ENCODE measurements at places on chromosomes 1 and 21.

DNA sequence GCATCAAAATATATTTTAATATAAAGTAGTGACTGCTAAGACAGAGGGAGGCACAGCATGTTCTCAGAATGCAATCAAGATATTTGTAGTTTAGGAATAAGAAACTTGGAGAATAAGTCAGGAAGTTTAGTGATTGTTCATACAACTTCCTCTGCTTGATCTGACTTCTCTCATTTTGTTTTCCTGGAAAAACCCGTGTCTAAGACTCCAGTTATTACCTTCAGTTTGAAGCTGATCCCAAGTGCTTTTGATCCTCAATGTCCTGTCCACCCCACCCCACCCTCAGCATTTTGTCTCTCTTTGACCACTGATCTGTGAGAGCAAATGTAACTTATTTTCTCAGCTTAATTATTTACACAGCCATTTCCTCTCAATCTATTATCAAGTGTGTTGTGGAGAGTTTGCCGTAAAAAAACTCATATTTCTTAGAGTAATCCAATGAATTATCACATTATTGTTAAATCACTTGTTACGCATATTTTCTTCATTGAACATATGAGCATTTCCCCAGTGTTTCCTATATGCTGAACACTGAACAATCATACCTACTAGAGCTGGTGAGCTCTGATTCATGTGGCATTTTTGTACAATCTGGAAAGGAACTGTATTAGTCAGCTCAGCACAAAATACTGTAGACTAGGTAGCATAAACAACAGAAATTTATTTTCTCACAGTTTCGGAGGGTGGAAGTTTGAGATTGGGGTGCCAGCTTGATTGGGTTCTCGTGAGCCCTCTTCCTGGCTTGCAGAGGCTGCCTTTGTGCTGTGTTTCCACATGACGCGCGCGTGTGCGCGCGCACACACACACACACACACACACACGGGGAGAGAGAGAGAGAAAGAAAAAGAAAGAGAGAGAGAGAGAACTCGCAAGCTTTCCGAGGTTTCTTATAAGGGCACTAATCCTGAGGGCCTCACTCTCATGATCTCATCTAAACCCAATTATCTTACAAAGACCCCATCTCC, 65.5 kb upstream of the DPYD start:
- DNase-seq = no peak

GRCh38 chr1:43339584-43340232, 2.1 kb downstream of the MPL start:
- DNase-seq = no peak

GRCh38 chr1:202012544-202013478, 2.4 kb downstream of the ELF3 start:
- no peak for DNase-seq

DNA sequence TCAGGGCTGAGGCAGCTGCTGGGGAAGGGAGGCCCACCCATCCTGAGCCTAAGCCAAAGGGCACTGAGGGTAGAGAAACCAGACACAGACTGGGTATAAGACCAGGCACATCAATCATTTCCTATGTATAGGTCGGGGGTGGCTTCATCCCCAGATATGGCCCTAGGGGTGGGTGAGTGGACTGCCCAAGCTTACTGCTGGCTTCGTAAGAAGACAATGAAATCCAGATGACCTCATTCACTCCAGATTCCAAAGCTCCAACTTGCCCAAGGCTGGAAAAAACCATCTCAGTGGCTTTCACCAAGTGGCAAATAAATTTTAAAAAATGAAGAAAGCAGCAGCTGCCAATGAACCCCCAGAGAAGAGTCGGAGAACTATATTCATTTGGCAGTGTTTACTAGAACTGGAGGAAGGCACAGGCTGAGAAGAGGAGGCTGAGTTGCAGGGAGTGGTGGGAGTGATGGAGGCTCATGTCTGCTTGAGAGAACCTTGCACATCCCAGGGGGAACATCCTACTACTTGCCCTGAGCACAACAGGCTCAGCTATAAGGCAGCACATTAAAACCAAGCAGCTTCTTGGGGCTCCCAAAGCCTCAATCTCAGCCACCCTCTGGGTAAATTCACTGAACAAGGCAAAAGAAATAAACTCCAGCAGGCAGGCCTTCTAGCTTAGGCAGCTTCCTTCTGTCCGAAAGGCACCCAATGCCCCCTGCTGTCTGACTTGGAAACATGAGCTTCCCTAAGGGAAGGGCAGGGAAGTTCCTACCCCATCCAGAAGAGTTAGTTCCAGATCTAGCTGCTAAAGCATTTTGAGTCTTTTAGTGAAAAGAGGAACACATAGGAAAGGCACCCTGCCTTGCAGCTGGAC, 14.1 kb downstream of the PEA15 start:
- peak; percentile 84 for DNase-seq

DNA sequence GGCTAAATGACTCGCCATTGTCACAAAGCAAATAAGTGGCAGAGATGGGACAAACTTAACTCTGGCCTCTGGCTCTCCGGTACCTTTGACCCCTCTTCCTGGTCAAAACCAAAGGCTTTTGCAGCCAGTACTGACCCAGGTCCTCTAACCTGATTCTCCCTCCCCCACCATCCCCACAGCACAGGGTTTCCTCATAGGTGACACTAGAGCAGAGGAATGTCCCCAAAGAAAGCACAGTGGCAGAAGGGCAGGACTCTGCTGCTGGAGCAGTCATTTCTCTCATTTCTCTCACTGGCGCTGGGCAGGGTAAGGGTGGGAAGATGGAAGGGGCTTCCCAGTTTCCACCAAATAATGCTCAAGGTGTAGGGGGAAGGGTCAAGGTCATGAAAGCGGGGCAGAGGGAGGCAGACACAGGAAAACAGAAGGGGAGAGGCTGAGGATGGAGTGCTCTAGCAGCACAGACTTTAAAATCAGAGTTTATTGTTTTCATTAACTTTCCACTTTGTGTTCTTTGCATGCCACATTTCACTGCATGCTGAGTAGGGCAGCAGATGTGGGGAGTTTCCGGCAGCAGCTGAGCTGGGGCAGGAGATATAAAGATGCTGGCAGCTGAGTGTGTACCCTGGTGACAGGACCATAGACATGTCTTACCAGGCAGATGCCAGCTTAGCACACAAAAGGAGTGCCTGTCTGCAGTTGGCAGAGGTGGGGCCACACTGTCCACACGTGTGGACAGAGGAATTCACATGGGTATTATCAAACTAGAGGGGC, 80.5 kb downstream of the FAM78B start:
- no peak for DNase-seq

GRCh38 chr1:156489166-156489934, 11.2 kb downstream of the MEF2D start:
- no peak for DNase-seq

GRCh38 chr1:85358702-85359438, 82.4 kb upstream of the BCL10 start:
- DNase-seq = no peak

DNA sequence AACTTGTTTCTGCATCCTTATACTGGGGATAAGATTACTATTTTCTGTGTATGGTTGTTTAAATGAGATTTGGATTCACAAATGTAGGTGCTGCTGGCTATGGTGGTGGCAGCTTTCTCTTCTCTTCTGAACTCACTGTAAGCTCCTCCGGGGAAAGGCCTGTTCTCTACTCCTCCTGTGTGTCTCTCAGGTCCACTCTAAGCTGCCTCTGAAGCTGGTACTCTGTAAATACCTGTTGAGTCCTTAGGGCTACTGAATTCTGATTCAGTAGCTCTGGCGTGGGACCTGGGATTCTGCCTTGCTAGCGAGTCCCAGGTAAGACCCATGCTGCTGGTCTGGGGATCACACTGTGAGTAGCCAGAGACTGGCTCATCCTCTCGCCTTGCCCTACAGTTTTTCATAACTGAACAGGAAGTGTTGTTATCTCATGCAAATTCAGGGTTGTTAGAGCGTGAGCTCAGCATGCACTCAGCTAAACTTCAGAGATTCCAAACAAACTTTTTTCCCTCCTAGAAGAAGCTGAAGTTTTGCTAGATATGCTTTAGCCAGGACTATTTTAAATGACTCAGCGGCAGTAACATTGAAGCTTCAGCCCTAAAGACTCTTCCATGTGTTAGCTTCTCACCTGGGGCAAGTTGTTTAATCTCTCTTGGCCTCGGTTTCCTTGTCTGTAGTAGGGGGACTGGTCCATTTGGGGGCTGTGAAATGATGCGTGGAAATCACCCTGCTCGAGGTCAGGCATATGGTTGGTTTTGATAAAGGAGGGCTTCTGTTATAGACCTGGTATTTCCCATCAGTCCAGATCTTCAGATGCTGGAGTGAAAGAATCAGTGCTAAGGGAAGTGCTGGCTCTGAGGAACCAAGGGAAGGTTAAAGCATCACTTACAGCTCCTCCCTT, 271.5 kb upstream of the TMEM51 start:
- peak; percentile 21 for DNase-seq

DNA sequence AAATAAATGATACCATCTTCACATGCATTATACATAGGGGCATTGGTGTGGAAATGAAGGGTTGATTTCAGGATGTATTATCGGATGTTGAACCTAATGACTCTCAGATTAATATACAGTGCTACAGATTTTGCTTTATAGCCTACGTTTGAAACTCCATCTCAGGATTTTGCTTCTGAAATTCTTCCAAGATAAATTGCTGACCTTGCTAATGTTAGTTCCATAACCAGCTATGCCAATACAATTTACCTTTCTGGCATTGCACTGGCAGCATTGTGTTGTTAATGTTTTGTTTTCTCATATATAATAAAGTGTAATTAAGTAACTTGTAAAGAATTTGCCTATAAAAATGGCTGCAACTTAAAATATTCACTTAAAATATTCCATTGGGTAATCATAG, 350.1 kb downstream of the CHRM3 start:
- no peak for DNase-seq

GRCh38 chr1:169487133-169487532, 1.4 kb upstream of the SLC19A2 start:
- peak; percentile 13 for DNase-seq

- DNase-seq = no peak
Observed at GRCh38 chr1:27117733-27118439, 37.0 kb downstream of the SLC9A1 start.

DNA sequence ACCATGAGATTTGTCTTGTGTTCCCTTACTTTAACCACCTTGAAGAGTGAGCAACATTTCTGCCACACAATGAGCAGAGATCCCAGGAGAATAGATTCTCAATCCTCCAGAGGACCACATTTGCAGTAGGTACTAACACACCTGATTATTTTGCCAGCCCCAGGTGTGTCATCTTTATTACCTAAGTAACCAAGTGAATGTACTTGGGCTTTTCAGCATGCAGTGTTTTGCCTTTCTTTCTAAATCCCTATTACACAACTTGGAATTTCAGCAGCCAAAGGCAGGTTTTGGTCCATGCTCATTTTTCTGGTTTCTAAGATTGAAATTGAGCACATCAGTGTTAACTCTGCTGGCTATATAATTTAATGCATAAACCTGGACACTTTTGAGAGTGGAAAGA, 43.2 kb upstream of the ST6GALNAC5 start:
- no peak for DNase-seq

DNA sequence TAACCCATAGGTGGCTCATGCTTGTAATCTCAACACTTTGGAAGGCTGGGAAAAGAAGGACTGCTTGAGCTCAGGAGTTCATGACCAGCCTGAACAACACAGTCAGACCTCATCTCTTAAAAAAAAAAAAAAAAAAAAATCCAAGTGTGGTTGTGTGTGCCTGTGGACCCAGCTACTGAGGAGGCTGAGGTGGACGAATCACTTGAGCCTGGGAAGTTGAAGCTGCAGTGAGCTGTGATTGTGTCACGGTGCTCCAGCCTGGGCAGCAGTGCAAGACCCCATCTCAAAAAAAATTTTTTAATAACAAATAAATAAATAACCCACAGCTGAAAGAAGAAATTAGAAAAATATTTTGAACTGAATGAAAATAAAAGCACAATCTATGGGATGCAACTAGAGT, 13.8 kb downstream of the INTS7 start:
- DNase-seq = no peak

GRCh38 chr1:94275083-94275482, 37.7 kb upstream of the ARHGAP29 start:
- DNase-seq = no peak

DNA sequence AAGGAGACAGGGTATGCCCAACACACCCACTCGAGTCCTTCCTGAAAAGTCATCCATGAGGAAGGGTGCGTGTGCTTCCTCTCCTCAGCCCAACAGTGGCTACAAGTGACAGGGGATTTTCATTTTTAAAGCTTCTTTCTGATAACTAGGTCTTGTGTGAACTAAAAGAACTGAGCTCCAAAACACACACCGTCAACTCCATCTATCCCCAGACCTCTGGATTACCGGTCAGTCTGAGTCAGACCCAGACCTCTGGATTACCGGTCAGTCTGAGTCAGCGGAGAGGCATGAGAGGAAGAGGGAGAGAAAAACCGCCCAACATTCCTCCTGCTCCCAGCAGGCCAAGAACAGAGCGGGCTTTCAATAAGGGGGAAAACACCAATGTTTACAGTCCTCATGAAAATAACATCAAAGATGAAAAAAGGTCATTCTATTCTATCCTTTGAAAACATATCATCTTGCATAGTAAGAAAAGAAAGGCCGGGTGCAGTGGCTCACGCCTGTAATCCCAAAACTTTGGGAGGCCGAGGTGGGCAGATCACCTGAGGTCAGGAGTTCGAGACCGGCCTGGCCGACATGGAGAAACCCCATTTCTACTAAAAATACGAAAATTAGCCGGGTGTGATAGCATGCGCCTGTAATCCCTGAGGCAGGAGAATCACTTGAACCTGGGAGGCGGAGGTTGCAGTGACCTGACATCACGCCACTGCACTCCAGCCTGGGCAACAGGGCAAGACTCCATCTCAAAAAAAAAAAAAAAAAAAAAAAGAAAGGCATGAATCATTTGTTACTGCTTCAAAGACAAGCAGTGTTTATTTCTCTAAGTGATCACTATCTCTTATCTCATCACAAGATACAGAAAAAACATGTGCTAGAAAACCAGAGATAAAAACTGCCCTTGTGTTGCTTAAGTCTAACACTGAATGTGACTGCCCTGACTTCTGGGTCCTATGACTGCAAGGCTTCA, 3.4 kb downstream of the PTTG1IP start:
- DNase-seq = peak; percentile 97

DNA sequence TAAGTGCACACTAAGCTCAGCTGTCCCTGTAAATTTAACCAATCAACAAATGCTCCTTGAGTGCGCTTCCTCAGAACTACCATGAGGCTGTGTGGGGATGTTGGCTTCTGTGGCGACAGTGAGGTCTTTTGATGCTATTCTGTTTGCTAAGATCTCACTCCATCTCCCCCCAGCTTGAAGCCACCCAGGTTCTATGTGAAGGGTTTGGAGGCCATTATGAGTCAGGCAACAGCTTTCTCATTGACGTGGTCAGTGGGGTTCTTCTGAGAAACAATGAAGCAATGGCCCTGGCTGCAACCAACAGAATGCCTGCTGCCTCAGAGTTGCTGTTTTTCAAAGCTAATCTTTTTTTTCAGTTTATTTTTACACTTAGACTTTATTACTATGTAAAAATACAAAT, 205.5 kb downstream of the PTBP2 start:
- no peak for DNase-seq

- DNase-seq = peak; percentile 57
Observed at GRCh38 chr1:201561601-201562000, 22.7 kb downstream of the NAV1 start.
